ENCODE measurements at places on chromosomes 6 and 20.

DNA sequence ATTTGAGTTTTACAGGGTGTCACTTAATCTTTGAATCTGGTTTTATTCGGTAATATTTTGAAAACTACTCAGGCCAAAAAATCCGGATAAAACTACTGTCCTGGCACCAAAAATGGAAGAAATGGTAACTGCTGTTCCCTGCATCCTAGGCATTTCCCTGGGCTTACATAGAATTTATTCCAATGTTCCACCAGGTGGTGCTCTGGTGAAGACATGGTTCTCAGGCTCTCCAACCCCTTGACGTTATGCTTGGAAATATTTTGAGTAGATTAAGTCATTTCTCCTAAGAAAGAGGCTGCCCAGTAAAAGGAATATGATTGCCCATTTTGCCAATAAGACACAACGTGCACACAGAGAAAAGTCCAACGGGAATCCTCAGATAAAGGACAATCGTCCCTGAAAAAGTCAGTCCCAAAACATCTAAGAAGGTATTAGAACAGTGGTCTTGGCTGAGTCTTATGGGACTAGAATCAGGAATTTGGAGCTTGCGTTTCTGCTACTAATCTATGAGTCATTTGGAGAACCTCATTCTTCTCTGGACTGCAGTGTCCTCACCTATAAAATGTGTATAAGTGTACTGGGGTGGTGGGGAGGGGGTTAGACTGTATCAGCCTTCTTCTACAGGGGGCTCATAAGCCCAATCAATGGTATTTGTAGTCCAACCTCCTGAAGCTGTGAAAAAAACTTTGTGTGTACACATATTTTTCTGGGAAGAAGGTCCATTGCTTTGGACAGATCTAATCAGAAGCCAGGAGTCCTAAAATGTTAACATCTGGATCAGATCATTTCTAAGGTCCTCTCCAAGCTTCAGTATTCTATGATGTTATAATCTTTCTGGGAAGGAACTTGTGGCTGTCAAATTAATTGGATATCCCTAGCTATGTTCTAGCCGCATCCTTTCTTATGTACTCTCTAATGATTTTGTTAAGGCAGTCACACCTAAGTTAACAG is 131.0 kb upstream of the BMP2 start:
- no peak for DNase-seq

DNA sequence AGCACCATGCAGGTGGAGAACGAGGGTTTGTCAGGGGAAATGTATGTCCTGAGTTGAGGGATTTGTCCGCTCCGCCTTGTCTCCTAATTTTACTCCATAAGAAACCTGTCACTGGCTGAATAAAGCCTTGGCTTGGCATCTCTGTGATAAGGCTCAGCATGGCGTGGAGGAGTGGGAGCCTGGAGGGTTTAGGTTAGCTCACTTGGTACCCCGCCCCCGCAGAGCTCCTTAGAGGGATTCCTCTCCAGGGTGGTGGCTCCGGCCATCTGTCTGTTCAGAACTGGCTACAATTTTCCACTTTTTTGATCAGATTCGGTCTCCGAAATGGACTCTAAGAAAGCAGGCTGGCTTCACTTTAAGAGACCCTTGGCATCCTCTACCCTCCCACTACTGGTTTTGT is 192.2 kb upstream of the SYNDIG1 start:
- DNase-seq = no peak

- no peak for DNase-seq
These were observed 143.2 kb upstream of the EPHA7 start for GRCh38 chr6:93562582-93562981.

DNA sequence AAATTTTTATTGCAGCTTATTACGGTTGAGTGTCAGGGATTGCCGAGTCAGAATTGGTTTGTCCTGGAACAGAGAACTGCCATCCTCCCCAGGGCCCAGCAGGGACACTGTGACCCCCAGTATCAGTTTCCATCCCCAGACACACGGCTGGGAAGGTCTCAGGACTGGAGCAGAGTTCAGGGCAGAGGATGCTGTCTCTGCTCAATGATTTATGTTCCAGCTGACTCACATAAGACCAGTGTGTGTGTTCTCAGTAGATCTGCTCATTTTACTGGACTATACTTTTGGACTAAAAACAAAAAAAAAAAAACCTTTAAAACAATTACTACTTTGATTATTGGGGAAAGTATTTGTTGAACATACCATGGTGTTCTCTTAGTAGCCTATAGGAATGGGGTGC is 44.2 kb downstream of the FNDC1 start:
- DNase-seq = no peak

GRCh38 chr6:24743944-24744335 is 25.0 kb upstream of the C6orf62 start:
- no peak for DNase-seq

GRCh38 chr6:12635375-12635774 is 81.2 kb upstream of the PHACTR1 start:
- no peak for DNase-seq

DNA sequence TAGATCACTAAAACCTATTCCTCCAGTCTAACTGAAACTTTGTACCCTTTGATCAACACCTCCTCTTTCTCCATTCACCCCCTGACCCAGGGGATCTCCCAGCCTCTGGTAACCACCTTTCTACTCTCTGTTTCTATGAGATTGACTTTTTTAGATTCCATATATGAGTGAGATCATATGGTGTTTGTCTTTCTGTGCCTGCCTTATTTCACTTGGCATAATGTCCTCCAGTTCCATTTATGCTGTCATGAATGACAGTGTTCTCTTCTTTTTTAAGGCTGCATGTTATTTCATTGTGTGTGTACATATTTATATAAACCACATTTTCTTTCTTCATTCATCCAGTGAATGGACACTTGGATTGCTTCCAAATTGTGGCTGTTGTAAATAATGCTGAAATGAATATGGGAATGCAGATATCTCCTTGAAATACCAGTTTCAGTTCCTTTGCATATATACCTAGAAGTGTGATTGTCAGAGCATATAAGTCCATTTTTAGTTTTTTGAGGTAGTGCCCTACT is 57.7 kb downstream of the DHX35 start:
- DNase-seq = peak; percentile 61

DNA sequence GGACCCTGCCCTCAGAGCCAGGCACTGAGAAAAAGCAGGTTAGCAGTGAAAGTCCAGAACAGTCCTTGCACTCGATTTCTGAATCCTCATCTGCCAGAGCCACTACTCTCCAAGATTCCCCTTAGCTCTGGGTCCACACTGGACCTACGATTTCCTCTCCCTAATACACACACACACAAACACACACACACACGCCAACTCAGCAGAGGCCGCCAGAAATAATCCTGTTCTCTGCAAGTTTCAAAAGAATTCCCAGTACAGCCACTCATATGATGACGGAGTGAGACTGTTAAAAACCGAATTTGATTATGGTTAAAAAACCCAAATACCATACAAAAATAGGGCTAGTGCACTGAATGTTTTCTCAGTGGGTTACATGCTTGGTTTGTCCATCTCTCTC is 90.8 kb downstream of the GMPR start:
- DNase-seq = no peak

GRCh38 chr6:35267446-35267845 is 7.9 kb downstream of the ZNF76 start:
- no peak for DNase-seq

DNA sequence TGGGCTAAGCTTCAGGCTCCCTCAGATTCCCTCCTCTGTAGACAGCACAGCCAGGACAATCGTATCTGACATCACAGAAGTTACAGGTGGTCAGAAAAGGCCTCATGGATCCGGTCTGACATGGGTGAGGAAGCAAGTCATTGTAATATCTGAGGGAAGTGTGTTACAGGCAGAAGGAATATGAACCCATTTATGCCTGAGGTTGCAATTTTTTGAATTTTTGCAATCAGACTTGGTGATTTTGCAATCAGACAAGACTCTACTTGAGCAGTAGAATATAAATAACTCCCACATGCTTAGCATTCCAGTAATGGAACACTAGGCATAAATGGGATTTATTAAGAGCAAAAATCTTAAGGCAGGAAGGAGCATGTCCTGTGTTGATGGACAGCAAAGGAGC is 52.1 kb downstream of the CBLN4 start:
- no peak for DNase-seq

DNA sequence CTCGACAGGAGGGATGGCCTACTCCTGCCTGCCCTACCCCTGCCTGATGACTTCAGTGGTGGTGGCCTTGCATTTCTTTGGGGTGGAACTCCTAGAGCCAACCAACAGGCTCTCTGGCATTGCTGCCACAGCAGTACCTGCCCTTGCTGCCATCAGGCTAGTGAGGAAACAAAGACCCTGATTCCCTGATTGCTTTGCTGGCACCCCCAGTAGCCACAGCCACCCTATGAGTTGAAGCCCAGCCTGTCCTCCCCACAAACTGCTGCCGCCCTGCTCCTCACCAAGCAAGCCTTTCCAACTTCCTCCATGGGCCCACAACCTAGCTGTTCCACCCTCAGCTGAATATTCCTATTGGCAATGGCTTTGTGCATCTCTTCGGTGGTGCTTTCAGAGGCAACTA is 52.5 kb upstream of the KHDRBS2 start:
- no peak for DNase-seq

DNA sequence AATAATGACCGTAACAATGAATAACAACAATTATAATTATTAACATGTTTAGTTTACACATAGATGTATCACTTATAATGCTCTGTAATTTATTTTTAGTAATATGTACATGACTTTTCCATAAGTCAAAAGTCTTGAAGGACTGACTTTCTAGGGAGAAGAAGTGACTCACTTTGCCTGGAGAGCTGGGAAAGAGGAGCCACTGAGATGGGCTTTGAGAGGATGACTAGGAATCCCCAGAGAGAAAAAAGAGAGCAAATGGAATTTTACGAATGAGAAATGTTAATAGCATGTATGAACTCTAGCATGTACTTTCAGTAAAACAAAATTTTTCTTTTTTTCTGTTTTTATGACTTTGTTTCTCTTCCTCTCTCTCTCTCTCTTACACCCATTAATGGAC is 67.8 kb upstream of the RALY start:
- DNase-seq = no peak

GRCh38 chr20:54067606-54068174 is 2.7 kb downstream of the BCAS1 start:
- no peak for DNase-seq

DNA sequence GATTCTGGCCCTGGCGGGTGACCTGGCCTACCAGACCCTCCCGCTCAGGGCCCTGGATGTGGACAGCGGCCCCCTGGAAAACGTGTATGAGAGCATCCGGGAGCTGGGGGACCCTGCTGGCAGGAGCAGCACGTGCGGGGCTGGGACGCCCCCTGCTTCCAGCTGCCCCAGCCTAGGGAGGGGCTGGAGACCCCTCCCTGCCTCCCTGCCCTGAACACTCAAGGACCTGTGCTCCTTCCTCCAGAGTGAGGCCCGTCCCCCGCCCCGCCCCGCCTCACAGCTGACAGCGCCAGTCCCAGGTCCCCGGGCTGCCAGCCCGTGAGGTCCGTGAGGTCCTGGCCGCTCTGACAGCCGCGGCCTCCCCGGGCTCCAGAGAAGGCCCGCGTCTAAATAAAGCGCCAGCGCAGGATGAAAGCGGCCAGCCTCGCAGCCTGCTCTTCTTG is 868 bp upstream of the SLC2A4RG start:
- peak; percentile 54 for DNase-seq

DNA sequence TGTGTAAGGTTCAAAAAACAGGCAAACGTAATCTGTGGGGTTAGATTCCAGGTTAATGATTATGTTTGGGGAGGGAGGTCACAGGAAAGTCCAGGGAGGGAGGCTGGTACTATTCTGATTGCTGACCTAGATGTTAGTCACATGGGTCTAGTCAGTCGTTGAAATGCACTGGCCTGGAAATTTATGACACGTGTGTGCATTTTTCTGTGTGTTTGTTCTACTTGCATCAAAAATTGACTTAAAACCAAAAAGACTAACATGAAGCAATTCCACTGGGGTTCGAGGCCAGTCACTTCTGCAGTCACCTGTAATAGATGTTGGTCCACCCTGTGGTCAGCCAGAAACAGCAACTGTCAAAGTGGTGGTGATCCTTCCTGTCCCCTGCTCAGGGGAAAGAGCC is 104.2 kb upstream of the MLN start:
- no peak for DNase-seq

- DNase-seq = no peak
These were observed 23.0 kb upstream of the IL17A start for GRCh38 chr6:52162940-52163908.

GRCh38 chr6:151434369-151434768 is 17.6 kb downstream of the RMND1 start:
- DNase-seq = no peak

DNA sequence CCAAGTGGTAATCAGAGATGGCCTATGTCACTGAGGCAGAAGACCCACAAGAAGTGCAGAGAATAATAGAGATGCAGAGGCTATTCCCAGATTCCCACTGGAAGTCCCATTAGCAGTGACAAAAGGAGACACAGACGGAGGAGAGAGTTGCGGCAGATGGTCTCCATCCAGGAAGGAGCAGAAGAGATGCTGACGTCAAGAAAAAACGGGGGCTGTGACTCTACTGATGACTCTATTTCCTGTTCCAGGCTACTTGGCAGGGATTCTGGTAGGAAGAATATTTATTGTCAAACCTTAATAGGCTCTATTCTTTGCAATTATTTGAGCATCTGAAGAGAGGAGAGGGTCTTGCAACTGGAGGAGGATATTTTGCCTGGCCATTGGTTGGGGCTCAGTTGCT is 246.0 kb upstream of the ECI2 start:
- no peak for DNase-seq

- no peak for DNase-seq
These were observed 40.1 kb upstream of the GTSF1L start for GRCh38 chr20:43766917-43767316.

DNA sequence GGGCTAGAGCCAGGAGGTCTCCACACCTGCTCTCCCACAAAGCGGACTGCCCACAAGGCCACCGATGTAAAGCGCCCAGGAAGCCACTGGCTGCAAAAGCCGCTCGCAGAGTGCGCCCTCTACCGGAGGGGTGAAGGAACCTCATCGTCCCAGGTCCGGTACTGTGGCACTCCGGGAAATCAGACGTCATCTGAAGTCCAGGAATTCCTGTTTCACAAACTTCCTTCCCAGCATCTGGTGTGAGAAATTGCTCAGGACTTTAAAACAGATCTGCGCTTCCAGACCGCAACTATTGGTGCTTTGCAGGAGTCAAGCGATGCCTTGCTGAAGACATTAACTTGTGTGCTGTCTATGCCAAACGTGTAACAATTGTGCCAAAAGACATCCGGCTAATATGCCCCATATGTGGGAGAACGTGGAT is 115.1 kb upstream of the ARID1B start:
- peak; percentile 72 for DNase-seq

DNA sequence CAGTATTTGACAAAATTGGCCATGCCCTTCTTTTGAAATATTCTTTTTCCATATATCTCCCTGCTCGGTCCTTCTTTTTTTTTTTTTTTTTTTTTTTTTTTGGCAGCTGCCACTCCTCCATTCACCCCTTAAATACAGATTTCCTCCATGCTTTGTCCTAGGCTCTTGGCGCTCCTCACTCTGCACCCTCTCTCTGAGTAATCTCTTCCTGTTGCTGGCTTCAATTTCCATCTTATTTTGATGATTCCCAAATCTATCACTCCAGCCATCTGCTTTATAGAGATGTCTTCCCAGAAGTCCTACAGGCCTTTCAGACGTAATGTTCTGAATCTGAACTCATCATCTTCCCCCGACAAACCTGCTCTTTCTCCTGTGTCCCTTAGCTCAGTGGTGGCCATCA is 12.8 kb upstream of the KLHL32 start:
- DNase-seq = no peak

GRCh38 chr20:41697861-41698559 is 79.8 kb upstream of the CHD6 start:
- peak; percentile 16 for DNase-seq

All from stimulated activated CD4-positive, alpha-beta T cell treated with anti-CD3 and anti-CD28 coated beads, Interleukin-15, amount 100 ng/mL, for 24 hours (primary cell).